ENCODE measurements at places on chromosomes 3 and 15. TPM values are rescaled to one million over a fixed set of nuclear protein-coding genes. Genes with fewer than 3 reads are reported as not detected.
A peak's percentile ranks its signal among the peaks of the same experiment; 100 is the strongest.

DNA sequence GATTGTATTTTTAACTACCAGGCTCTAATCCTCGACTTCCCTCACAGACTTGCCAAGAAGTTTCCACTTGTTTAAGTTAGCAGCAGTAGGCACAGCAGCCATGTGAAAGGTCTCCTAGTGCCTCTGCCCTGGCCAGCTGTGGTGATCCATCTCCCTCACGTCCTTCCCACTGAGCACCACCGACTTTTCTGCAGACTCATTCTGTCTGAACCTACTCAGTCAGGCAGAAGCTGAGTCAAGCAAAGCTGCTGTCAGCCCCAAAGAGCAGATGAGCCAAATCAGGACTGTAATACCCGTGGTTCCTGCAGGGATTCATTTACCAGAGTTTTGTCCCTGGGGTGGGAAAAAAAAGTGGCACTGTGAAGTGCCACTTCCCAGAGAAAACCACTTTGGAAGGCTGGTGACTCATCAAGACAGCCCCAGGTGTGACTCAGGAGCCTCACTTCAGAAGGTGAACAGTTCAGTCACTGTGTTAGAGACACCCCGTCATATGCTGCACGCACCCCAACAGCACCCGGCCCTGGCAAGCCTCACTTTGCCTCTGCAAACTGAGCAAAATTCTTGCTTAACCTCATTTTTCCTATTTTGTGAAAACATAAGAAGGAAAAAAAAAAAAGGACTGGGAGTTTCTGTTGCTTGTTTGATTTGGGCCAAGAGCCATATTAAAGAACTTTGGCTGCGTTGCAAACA, 76.0 kb downstream of the WWTR1 start:
- DNase-seq = peak; percentile 95

DNA sequence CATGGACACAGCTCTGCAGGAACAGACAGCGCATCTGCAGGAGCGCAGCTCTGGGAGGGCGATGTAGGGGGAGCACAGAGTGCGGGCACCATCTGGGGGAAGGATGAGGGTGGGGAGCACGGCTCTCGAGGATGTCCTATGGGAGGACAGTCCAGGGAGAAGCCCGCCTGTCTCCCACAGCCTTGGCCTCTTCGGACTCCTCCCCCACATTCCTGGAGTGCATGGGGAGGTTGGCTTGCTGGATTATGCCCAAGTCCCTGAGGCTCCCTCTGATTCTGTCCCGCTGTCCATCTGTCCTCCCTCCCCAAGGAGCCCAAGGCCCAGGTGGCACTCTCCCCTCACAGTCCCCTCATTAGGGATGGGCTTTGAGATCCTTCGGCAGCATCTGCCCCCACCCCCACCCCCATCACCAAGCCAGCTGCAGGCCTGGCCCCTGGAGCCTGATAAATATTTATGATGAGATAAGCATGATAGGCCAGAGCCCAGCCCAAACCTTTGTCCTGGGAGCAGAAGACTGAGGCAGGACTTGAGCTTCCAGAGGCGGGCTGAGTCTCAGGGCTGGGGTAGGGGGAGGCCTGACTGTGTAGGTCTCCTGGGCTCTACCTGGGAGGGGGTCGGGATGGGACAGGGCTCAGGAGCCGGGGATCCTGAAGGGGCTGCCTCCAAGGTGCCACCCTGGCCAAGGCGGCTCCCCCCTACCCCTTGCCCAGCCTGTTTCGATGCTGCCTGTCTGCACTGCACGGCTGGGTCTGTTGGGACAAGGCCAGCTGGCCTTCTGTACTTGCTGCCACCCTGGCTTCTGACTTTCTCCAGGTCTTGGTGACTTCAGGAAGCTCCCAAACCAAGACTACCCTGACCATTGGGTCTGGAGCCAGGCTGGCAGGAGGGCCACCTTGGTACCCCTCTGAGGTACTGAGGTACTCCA, 28.6 kb upstream of the SEMA3F start:
- peak; percentile 36 for DNase-seq

DNA sequence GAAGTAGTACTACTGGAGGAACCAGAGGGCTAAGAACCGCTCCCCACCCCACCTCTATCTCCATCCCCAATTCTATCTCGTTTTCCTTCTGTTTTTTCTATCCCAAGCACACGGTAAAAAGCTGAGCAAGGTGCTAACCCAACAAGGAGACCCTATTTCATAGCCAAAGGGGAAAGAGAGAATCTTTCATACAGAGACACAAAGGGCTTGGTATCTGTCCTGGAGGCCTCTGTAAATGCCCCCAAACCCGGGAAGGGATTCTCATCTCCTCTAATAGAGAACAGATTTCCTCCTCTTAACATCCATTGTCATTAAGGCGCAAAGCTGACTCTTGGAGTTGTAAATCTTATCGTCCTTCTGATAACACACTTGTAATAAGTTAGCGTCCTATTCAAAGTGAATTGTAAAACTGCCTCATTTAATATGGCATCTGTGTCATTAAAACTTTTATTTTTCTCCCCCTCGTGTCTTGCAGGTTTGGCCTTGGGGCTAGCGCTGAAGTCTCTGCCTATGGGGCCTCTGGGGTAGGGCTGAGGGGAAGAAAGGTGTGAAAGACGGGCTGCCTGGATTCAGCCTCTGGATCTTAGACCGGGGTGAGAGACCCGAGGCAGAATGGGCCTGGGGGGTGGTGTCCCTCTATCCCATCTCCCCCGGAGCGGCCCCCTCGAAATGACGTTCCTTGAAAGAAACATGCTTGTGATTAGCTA, 12.1 kb downstream of the NR2F2 start:
- no peak for DNase-seq

DNA sequence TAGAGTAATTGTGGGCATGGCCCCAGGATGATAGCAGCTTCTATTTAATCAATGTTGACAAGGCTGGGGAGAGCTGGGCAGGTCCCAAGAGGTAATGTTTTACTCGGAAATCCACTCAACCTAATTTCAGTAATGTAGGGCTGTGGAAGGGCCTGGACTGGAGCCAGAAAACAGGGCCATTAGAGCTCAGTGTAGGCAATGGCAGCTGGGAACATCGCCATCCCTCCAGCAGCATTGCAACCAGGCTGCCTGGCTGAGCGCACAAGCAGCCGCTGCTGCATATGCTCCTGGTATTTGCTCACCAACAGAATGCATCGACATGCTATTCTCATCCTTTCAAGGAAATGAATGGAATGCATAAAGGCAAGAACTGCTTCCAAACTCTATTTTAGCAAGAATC, 90.0 kb downstream of the GAP43 start:
- no peak for DNase-seq

Gene SLC12A1
- total RNA-seq = not detected

Gene FGF7
- total RNA-seq = not detected
